ENCODE measurements at places on chromosomes 7 and 10.

DNA sequence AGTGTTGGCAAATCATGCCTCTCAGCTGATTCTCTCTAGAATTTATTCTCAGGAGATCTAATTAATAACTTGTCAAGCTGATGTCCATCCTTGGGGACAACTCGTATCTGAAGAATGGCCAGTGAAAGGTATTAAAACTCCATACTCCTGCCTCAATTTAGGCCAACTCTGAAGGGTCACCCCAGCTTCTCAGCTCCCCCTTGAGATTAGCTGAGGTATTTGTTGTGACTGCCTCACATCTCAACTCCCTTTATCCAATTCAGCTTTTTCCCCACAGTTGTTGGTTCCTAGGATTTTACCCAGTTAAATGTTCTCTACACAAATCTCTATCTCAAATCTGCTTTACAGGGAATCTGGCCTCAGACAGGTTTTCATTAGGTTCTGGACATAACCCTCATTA lies 182.4 kb downstream of the MALRD1 start:
- DNase-seq: no peak

GRCh38 chr10:86167762-86168128 lies 198.8 kb downstream of the GRID1 start:
- DNase-seq: no peak

- DNase-seq: no peak
These were observed 21.7 kb downstream of the KLHDC10 start for GRCh38 chr7:130091999-130092398.

DNA sequence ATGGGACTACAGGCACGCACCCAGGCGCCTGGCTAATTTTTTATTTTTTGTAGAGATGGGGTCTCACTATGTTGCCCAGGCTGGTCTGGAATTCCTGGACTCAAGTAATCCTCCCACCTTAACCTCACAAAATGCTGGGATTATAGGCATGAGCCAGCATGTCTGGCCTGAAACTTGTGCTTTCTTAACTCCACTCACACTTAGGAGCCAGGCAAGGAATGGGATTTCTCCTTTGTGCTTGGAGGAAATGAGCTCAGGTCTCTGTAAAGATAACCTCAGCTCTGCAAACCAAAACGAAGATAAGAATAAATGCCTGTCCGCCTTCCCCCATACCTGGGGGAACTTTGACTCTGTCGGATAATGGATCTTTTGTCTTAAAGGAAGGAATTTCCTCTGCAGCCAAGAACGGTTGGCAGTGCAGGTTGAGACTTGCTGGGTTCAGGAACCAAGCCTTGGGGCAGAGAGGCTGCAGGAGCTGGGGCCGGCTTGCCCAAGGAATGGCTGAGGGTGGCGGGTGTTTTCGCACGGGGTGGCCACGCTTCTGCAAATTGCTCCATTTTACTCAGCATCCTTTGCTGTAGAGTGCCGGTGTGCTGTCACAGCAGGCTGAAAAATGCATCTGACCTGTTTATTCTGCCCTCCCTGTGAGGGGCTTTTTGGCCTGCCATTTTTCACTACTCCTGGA lies 174.2 kb downstream of the KIAA1217 start:
- no peak for DNase-seq

- DNase-seq: no peak
These were observed 24.4 kb downstream of the NAPEPLD start for GRCh38 chr7:103124429-103124979.

GRCh38 chr10:88234297-88234696 lies 348.8 kb downstream of the RNLS start:
- DNase-seq: no peak

DNA sequence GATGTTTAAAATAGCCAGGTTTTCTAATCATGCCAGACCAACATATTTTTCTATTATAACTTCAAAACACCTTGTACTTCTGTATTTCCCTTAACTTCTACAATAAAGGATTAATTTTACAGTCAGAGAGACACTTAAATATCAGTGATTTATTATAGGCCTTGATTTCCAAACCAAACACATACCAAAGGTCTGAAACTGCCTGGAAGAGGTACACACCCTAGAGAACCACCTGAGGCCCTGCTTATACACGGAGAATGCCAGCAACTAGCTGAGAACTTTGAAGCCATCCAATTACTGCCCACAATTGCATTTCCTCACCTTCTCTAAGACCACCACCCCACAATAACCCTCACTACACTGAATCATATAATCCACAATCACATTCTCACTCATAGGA lies 4.9 kb downstream of the CCDC6 start:
- no peak for DNase-seq

DNA sequence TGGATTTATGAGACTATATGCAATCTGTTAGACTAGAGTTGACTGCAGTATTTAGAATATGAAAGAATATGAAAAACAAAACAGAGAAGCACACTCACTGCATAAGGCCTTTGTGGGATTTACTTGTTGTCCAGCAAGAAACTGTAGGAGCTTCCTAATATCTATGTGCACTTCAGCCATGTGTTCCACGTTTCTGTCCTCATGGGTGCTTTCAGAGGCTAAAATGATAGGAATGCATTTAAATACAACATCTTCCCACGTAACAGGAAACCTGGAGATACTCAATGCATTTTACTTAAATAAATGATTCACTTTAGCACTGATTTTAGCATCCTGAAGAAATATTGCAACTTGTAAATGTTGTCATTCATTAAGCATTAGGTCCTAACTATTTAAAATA lies 11.7 kb downstream of the HUS1 start:
- no peak for DNase-seq

GRCh38 chr7:94643771-94644545 lies 12.0 kb downstream of the SGCE start:
- no peak for DNase-seq

- DNase-seq: no peak
These were observed 21.9 kb upstream of the CREB3L2 start for GRCh38 chr7:138023618-138024342.

DNA sequence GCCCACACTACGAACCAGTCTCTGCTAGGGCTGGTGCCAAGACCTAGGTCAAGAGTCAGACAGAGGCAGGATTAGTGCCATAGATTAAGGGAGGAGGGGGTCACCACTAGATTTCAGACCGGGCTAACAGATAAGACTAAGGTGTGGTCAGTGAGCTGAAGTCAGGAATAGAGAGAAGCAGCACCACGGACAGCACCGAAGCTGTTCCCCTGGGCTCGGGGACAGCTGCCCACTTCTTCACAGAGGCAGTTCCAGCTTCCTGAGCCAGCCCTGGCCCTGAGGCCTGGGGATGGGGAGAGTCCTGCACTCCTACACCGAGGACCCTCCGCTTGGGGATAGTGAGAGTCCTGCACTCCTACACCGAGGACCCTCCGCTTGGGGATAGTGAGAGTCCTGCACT lies 11.2 kb upstream of the JAKMIP3 start:
- no peak for DNase-seq

DNA sequence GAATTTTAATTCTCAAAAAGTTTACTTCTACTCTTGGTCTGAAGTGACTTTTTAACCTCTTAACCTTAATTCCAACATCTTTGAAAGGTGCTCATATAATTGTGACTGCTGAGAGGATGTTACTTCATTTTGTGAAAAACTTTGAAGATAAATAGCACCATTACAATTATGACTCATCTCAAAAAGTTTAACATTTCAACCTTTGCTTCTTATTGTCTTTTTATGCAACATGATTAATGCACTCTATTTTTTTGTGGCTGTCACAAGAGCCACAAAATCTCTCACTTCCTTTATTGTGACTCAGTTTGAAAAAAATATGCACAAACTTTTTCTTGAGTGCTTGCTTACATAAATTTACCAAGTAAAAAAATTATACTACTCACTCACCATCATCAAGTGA lies 383.1 kb downstream of the LRRTM3 start:
- no peak for DNase-seq
